CD4-positive, alpha-beta T cell treated with Interleukin-2 at 100 ng/mL for 4 hours (primary cell): ENCODE measurements at places on chromosomes 5 and 9.

- peak; percentile 5 for DNase-seq
These were observed 2.5 kb downstream of the TLE1 start for GRCh38 chr9:81686614-81687520.

DNA sequence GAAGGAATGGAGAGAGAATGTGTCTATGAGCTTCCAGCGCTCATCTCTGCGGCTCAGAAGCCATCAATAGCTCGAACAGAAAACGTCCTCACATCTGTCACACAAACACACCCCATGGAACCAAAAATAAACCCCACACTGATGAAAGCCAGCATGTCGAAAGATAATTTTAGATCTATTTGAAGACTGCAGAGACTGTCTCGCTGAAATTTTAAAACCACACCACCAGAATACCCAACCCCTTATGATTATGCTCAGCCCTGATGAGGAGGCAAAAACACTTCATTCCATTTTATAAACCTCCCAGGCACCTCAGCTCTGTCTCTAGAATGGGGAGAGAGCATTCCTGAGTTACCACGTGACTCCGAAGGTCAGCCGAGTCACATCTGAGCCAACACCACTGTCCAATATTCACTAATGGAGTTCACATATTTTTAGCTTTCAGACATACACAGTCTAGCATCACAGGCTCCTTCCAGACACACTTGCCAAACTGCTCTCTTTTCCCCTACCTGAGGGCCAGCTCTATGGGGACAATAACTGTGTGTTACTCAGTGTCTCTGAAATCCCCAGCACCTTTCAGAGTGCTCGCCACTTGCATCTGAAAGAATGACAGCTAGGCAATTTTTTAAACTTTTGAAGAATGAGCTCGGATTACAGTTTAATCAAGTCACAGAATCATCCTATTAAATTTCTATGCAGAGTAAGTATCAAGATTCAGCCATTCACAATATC, 63.2 kb downstream of the SERINC5 start:
- DNase-seq: no peak

DNA sequence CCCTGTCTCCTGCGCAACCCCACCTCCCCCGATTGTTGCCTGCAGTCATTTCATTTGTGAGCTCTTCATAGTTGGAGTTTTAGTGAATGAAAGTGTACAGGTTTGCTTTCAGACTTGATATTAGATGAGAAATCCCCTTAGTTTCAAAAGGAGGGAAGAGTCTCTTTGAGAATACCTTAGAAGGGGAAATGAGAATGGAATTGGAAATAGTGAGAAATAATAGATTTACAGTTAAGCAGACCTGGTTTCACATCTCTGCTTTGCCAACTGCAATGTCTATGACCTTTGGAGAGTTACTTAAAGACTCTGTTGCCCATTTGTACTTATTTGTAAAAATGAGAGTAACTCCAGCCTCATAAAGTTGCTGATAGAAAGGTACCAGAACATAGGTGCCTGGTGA, 120.4 kb downstream of the ZNF462 start:
- DNase-seq: no peak

- DNase-seq: peak; percentile 62
These were observed 9.1 kb upstream of the CDC42SE2 start for GRCh38 chr5:131254741-131255140.

GRCh38 chr9:106065136-106065535, 370.8 kb downstream of the TMEM38B start:
- no peak for DNase-seq

GRCh38 chr5:130871346-130872086, 293.5 kb downstream of the HINT1 start:
- DNase-seq: peak; percentile 59

DNA sequence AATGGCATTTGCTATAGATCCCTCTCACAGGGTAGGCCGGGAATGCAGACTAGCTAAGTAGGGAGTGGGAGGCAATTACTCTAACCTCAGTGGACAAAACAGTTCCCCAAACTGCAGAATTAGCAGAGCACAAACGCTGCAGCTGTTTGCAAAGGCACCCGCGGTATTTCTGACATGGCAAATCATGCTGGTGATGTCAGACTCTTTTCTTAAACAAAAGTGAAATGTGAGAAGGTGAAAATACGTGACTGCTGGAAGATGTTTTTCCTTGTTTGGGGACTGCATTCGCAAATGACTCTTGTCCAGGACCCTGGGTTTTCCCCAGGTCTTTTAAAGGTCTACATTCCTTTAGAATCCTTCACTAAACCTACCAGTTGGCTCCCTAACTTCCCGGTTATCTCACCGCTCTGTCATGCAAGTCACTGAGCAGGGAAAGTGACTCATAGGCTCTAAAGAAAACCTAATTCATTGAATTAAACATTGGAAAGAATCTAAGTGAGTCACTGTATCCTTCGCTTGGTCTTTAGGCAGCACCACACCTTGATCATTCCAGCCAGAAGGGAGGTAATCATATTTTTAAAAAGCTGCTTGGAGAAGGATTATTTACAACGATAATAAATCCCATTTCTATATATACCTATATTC, 91.5 kb upstream of the DNAH5 start:
- no peak for DNase-seq

GRCh38 chr5:42875785-42876374, 64.2 kb upstream of the SELENOP start:
- no peak for DNase-seq
